ENCODE measurements at places on chromosomes 5 and 9.

GRCh38 chr9:27386571-27387091 lies 89.7 kb upstream of the EQTN start:
- no peak for DNase-seq

DNA sequence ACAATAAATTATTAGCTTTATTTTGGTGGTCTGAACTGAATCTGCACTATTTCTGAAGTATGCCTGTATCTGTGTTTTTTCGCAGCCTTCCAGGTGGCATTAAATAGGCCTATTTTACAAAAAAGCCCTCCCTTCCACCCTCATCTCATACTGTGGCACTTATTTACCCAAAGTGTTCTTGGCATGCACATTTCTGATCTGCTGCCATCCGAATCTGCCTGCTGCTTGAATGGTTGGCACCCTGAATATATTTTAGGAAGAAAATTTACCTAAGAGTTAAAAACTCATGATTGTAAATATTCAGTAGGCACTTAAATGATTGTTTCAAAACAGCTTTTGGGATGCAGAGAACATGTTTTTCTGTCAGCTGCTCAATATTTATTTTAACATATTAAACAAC lies 150.1 kb downstream of the SLC28A3 start:
- DNase-seq: no peak

DNA sequence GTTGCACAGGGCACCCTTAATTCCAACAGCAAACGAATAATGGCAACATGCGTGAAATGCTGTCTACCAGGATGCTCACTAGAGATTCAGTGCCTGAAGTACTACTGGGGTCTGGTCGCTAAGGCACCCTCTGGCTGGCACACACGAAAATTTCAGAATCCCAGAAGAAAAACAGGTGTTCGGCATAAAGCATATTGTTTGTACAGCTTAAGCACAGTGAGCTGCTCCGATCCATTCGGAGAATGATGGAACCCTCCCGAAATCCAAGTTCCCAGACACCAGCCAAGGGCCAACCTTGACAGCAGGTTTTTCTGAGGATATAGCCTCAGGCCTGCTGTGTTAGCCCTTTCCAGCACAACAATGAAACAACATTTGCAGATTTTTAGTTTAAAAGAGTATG lies 61.4 kb upstream of the ALDH1B1 start:
- no peak for DNase-seq

- no peak for DNase-seq
These were observed 562.8 kb downstream of the PDE4D start for GRCh38 chr5:59330680-59331079.

GRCh38 chr5:144960296-144960695 lies 789.6 kb downstream of the KCTD16 start:
- DNase-seq: no peak

GRCh38 chr9:113602126-113603047 lies 138.9 kb downstream of the RGS3 start:
- peak; percentile 94 for DNase-seq
